Upper lobe of right lung (tissue), 1 donor: ENCODE measurements at places on chromosomes 1 and 21. TPM values are rescaled to one million over a fixed set of nuclear protein-coding genes. Genes with fewer than 3 reads are reported as not detected.

GRCh38 chr1:101198842-101199636, 37.8 kb upstream of the S1PR1 start:
- no peak for DNase-seq

GRCh38 chr1:193216920-193217319, 30.5 kb upstream of the B3GALT2 start:
- DNase-seq: no peak

DNA sequence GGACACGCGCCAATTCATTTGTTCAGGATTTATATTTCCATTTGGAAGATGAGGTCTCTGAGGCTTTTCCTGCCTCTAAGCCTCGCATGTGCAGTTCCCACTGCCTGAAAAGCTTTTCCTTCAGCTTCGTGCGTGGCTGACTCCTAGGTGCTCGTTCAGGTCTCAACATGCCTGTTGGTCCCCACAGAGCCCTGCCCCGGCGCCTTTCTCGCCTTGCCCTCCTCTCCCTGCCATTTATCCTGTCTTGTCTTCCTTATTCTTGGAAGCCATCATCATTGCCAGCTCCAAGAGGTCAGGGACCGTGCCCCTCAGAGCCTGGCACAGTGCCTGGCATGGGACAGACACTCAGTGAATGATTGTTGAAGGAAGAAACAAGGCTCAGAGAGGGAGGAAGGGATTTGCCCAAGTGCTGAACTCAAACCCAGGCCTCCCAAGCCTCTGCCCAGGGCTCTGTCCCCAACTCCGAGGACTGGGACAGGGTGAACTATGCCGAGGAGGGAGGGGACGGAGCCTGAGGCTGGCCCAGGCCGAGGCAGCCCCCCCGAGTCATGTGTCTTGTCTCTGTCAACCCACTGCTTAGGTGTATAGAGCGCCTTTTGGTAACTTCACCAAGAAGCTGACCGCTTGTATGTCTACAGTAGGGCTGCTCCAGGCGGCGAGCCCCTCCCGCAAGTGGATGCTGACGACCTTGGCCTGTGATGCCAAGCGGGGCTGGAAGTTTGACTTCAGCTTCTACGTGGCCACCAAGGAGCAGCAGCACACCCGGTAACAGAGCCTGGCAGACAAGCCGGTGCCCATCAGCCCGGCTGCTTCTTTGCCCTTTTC, 47.3 kb downstream of the DISP3 start:
- peak; percentile 52 for DNase-seq

DNA sequence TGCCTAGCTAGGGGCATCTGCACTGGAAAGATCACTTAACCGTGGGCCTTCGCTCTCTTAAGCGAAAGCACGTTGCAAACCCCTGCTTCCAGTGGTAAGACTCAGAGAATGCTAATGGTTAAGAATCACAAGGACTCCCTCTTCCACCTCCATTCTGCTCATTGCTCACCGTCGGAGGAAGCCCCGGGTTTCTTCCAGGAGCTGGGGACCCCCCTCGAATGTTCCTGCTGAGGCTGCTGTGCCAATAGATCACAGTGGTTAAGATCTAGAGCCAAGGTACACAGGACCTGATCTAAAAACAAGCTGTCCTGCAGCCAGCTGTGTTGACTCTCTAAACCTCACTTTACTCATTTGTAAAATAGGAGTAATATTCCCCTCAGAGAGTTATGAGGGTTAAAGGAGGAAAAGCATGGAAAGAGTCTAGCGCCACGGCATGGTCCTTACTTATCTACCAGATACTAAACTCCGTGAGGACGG, 765 bp downstream of the VAMP3 start:
- no peak for DNase-seq

GRCh38 chr1:200670242-200671118, 773 bp upstream of the DDX59 start:
- no peak for DNase-seq

DNA sequence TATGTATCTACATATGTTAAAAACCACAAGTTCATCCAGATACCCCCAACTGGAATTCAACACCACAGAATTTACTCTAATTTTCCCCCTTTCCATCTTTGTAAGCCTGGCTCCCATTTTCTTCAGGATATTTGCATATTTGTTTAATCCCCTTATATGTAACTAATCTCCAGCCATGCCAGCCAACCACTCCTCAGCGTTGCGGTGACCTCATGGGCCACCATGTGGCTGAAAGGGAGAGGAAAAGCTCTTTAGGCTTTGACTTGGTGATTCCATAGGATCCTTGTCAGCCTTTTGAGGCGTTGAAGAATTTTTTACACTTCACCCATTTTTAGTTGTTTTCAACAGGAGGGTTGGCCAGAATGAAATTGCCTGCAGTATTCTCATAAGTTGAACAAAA, 10.0 kb downstream of the CLDN19 start:
- no peak for DNase-seq

GRCh38 chr1:232239998-232240397, 389.9 kb downstream of the SIPA1L2 start:
- DNase-seq: no peak

- no peak for DNase-seq
These were observed 18.7 kb downstream of the LRRC8D start for GRCh38 chr1:89839516-89839915.

- peak; percentile 68 for DNase-seq
These were observed 1.1 kb downstream of the MIA3 start for GRCh38 chr1:222618880-222619596.

DNA sequence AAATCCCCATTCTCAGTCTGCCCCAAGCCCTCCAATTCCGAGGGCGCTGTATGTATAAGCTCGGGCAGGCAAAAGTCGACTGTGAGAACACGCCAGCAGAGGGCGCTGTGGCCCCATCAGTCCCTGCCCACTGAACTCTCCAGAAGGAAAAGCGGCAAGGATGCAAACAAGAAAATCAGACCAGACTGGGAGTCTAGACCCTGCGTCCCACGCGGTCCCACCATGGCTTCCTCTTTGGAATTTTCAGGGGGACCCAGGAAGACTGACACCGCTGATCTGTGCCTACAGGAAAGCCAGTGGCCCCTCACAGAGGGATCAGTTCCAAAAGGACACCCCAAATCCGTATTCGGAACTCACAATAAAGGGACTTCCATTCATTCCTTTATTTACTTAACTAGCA, 19.5 kb downstream of the TEX35 start:
- DNase-seq: peak; percentile 88

DNA sequence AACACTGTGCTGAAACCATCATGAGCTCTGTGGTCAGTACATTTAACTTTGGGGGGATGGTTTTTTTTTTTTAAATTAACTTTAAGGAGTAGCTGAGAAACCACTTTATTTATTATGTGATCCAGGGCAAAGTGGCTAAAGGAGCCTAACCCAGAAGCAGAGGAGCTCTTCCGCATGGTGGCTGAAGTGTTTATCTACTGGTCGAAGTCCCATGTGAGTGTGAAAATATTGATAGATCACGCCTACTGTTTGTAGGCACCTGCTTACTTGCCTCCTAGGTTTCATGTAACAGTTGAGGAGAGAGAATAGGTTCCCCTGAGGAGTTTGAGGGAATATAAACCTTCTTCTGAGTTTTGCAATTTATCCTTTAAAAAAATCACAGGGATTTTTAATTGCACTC, 181.4 kb downstream of the ZP4 start:
- DNase-seq: no peak

- no peak for DNase-seq
These were observed 95.1 kb downstream of the FASLG start for GRCh38 chr1:172753964-172754363.

GRCh38 chr1:117674521-117675400, 68.9 kb downstream of the TENT5C start:
- DNase-seq: no peak

- peak; percentile 89 for DNase-seq
These were observed 6.1 kb upstream of the ADAM15 start for GRCh38 chr1:155044812-155045657.

- DNase-seq: no peak
These were observed 26.2 kb downstream of the UBASH3A start for GRCh38 chr21:42429856-42430255.

DNA sequence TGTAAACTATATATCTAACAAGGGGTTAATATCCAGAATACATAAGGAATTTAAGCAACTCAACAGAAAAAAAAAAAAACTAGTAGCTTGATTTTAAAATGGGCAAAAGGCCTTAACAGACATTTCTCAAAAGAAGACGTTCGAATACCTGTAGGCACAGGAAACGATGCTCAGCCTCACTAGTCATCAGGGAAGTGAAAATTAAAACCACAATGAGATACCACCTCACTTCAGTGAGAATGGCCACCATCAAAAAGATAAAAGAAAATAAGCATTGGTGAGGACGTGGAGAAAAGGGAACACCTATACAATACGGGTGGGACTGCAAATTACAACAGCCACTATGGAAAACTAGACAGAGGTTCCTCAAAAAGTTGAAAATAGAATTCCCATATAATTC, 37.3 kb downstream of the NPHP4 start:
- no peak for DNase-seq

- DNase-seq: no peak
These were observed 458.3 kb upstream of the BEND5 start for GRCh38 chr1:49234988-49235387.

Gene TIE1
- total RNA-seq: 59.4 TPM

Gene CAPN2
- 306 TPM for total RNA-seq

Gene KCNE2
- 0.52 TPM for total RNA-seq

Gene HSD11B1
- 16.9 TPM for total RNA-seq

Gene ETNK2
- total RNA-seq: 3.6 TPM

Gene NUP210L
- total RNA-seq: 2.1 TPM

Gene TDRD5
- 0.17 TPM for total RNA-seq

Gene OR2T33
- not detected for total RNA-seq

Gene HSPA6
- total RNA-seq: 10.9 TPM

Gene EYA3
- 21.0 TPM for total RNA-seq

Gene ZFP69B
- 1.3 TPM for total RNA-seq
